NCI-H1436 (cell line): ENCODE measurements at places on chromosomes 6 and 20.

DNA sequence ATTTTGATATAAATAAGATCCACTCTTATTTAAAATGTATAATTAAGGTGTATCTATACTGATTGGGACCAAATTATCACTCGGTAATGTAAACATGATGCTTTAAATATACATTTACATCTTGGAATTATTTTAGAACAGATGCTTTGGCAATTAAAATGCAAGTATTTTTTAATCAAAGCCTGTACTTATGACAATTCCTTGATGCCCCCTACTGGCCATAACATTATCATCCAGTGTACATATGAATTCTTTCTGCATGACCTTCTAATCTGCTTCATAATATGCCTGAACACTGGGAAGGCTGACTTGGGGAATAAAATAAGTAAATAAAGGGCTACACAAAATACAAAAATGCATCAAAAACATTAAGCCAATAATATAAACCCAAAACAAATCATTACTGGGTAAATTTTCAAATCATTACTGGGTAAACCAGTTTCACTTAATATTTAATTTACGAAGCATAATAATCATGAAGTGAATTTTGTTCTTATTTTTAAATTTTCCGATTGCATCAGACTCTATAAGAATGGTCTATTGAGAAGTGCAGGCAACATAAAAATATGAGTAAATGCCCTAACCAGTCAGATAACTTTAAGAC lies 65.1 kb downstream of the CGA start:
- peak; percentile 16 for DNase-seq

- DNase-seq, result no peak
Measured at GRCh38 chr6:149563203-149563927, 2.8 kb upstream of the GINM1 start.

GRCh38 chr20:2825761-2826160 lies 9.6 kb downstream of the TMEM239 start:
- no peak for DNase-seq

GRCh38 chr20:46757754-46758678 lies 48.6 kb downstream of the SLC2A10 start:
- peak; percentile 64 for DNase-seq

DNA sequence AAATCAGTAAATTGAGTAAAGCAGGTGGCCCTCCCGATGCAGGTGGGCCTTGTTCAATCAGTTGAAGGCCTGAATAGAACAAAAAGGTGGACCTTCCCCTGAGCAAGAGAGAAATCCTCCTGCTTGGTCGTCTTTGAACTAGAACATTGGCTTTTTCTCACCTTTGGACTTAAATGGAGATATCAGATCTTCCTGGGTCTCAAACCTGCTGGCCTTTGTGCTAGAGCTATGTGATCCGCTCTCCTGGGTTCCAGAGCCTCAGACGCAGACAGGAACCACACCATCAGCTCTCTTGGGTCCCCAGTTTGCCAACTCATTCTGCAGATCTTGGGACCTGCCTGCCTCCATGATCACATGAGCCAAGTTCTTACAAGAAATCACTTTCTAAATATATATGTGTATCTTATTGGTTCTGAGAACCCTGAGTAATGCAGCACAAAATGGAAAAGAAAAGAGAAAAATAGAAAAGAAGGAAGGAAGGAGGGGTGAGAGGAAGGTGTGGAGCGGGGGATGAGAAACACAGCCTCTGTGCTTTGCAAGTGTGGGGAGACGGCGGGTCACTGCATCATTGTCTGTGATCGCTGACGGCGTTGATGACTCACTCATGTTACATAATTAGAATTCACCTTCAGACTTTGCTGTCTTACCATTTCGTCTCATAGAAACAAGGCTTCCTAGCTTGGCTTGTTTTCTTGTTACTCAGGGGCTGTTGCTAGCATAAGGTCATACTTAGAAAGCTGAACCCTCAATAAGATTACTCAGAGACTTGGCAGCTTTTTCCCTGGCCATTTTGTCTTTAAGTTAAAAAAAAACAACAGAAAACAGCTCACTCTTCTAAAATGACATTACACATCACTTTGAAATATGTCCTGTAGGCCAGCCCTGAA lies 85.7 kb upstream of the NEDD9 start:
- DNase-seq, result no peak

DNA sequence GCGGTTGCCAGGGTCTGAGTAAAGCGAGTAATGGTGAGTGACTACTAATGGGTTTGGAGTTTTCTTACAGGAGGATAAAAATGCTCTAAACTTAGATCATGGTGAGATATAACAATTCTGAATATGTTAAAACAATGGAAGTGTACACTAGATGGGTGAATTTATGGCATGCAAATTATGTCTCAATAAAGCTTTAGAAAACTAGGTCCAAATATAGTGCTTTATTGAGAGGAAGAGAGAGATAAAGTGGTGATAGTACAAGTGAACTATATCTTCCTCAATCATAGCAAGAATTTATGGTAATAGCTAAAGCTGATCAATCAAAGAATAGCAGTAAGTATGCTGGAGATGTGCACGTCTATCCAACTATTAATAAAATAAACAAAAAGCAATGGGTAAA lies 23.9 kb downstream of the SRPK1 start:
- DNase-seq, result no peak

DNA sequence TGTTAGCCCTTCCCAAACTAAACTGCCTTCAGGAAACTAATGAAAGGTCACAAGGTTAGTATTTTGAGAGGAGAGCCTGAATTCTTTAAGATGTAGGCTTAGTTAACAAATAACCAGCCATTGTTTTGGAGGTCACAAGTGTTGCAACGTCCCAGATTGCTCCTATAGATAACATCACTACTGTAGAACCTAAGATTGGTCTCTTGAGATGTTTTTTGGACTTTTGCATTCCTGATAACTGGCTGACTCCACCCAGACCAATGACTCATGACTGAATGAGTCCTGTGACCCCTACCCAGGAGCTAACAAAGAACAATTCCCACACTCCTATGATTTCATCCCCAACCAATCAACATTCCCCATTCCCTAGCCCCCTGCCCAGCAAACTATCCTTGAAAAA lies 178.8 kb downstream of the SCP2D1 start:
- DNase-seq, result no peak

DNA sequence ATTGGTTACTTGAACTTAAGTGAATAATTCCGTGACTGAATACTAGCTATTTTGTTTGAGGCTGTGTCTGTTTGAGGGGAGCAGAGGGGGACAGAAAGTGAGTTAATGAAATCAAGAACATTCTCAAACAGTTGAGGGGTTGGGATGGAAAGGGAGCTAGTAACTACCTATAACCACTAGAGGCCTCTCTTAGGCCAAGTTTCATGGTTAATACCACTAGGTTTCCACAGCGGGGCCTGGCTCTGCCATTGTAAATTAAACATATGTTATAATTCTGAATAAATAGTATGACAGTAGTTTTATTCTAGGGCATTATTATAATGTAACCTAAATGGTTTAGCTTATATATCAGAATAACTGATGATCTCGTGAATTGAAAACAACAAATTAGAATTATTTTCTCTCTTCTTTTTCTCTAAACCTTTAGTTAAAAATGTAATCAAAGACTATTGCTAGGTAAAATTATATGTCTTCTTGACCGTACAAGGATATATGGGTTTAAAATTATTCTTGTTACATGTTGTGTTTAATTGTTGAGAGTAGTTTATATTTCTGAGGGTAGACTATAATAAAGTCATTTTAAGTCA lies 108.1 kb downstream of the BCKDHB start:
- peak; percentile 38 for DNase-seq

- DNase-seq, result peak; percentile 80
Measured at GRCh38 chr20:62382306-62383198, 4.4 kb upstream of the RPS21 start.

- no peak for DNase-seq
Measured at GRCh38 chr6:71721642-71722041, 164.7 kb upstream of the RIMS1 start.

- no peak for DNase-seq
Measured at GRCh38 chr6:44493132-44493531, 105.6 kb downstream of the CDC5L start.

- no peak for DNase-seq
Measured at GRCh38 chr6:125537090-125537489, 212.3 kb upstream of the HEY2 start.

GRCh38 chr6:13178107-13178506 lies 150.2 kb downstream of the TBC1D7 start:
- DNase-seq, result no peak

GRCh38 chr6:5729813-5730517 lies 276.8 kb downstream of the NRN1 start:
- DNase-seq, result peak; percentile 6

- DNase-seq, result no peak
Measured at GRCh38 chr6:130320908-130321307, 44.9 kb upstream of the TMEM200A start.

GRCh38 chr6:158923805-158924498 lies 76.0 kb downstream of the RSPH3 start:
- no peak for DNase-seq

DNA sequence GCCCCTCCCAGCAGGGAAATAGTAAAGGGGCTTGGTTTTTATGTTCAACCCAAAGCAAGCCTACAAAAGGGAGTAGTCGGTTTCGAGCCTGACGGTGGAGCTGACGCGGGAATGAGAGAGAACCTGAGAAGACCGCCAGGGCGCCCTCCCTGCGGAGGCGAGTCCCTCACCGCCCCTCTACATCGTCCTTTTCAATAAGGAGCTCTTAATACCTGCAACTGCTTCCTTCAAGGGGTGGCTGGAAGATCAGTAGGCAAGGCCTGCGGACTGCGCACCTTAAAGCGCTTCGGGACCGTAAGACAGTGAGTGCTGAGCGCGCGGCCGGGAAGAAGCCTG lies 709 bp upstream of the ZNF76 start:
- peak; percentile 62 for DNase-seq

- no peak for DNase-seq
Measured at GRCh38 chr6:7086488-7086887, 21.3 kb upstream of the RREB1 start.

GRCh38 chr20:48898896-48899530 lies 22.5 kb upstream of the ARFGEF2 start:
- no peak for DNase-seq

- DNase-seq, result no peak
Measured at GRCh38 chr6:25623879-25624278, 28.1 kb upstream of the SCGN start.

- DNase-seq, result no peak
Measured at GRCh38 chr20:40769677-40770285, 80.7 kb upstream of the MAFB start.

DNA sequence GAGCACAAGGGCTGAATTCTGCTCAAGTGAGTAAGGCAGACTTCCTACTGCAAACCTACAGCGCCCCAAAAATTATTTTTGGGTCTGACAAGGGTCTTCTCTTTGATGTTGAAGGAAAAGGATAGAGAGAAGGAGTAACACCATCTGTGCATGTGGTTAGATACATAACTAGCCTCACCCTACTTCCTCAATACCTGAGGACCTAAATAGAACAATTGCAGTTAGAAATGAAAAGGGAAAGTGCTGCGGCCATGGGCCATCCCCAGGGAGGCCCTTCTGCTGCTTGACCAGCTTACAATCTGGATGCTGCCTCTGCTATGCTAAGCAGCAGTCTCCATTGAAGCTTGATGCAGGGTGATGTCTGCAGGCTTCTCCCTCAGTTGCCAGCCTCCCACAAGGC lies 63.2 kb upstream of the ARMH2 start:
- no peak for DNase-seq

DNA sequence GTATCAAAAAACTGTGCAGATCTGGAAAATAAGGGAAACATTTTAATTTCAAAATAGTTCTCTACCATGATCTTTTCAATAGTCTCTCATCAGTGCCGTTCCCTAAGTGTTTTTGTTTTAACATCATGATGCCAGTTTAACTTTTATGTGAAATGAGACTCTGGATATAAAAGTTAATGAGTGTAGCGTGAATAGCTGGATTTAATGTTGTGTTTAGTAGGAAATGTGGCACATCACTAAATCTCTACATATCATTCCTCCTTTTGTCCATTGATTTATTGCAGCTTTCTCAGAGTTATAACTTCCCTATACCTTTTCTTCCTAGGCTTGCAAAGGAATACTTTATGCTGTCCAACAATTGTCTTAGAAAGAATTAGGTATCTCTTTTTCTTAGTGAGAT lies 81.4 kb upstream of the SCGN start:
- DNase-seq, result no peak

GRCh38 chr6:39614393-39614950 lies 110.7 kb downstream of the KIF6 start:
- no peak for DNase-seq

DNA sequence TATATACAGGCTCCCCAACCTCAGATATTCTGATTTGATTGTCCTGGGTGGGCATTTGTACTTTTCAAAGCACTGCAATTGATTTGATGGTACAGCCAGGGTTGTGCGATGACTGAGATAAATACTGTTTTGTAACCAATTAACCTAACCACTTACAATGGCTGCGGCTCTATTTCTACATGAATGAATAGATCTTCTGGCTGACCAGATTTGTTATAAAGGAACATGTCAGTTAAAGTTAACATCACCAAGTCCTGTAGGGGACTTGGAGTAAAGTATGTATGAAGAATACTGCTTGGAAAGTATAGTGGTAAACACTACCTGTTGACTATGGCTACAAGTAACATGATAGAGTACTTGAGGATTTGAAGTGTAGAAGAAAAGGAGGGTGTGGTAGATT lies 369.2 kb upstream of the JAG1 start:
- DNase-seq, result no peak

GRCh38 chr20:4881006-4881730 lies 120.1 kb downstream of the SLC23A2 start:
- DNase-seq, result no peak
